ENCODE measurements at places on chromosomes 1 and 21.
A peak's percentile ranks its signal among the peaks of the same experiment; 100 is the strongest.

DNA sequence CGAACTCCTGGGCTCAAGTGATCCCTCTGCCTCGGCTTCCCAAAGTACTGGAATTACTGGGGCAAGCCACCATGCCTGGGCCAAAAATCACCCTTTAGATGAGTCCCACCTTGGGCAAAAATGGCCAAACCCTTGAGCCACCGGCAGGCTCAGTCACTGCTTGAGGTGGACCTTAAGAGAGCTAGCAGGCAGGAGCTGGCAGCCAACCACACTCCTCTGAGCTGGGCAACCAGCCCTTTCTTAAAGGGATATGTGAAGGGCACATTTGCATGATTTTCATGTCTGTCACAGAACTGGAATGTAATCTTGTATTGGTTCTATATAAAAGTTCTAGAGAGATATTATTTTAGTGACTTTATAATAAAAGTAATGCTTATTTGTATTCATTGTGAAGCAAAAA, 316.5 kb downstream of the PBX1 start:
- no peak for DNase-seq

DNA sequence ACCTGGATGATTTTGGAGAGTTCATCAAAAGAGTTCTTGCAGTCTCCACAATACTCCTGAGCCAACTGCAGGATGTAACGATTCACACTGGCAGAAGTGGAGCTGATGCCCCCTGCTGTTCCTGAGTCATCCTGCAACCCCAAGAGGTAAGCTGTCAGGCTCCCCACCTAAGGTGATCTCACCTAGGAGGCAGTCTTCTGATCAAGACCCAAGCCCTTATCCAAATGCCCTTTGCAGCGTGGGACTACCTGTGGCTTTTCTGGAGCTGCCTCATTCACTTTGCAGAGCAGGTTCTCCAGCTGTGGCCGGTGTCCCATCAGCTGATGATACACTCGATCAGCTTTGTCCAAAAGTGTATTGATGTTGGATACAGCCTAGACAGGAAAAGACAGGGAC, 96.4 kb downstream of the UBR4 start:
- no peak for DNase-seq

DNA sequence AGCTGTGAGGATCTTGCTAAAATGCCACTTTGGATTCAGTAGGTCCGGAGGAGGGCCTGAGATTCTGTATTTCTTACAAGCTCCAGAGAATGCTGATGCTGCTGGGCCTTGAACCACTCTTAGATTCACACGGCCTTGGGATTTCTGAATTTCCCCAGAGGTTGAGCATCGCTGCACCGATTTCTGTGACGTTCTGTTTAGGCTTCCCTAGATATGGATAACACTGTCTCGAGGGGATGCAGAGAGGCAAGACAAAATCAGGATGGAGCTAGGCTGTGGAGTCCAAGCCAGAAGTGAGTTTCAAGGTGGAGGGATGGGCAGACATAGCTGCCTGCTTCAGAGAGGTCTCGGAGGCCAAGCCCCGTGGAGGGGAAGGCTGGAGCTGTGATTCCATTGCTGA, 415.9 kb upstream of the PROX1 start:
- no peak for DNase-seq

DNA sequence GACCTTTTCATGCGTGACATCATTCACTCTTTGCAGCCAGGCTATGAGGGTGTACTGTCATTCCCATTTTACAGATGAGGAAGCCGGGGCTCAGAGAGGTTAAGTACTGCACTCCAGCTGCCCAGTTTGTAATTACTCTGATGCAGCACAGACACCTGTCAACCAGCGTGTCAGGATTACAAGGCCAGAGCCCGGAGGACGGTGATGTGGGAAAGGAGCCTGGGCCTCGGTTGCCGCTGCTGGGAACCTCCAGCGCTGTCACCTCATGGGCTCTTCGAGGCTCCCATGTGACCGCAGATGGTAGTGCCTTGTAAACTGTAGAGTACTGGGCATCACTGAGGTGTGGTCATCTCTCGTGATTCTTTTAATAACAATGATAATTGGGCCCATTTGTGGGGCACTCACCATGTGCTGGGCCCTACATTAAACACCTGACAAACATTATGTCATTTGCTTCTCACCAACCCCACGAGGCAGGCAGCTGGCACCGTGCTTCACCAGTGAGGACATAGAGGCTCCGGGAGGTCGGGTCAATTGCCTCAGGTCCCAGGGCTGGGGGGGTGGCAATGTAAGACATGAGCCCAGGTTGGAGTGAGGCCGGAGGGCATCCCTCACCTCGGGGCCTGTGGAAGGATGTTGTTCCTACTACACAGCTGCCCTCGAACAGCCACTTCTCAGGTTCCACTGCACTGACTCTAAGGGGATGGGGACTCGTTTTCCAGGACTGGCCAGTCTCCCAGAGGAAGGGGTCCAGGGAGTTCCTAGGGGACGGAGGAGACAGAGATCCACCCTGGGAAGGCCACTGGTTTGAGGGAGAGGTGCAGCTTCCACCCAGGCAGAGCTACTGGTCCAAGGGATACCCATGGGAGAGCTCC, 42.8 kb upstream of the PADI1 start:
- DNase-seq: no peak

DNA sequence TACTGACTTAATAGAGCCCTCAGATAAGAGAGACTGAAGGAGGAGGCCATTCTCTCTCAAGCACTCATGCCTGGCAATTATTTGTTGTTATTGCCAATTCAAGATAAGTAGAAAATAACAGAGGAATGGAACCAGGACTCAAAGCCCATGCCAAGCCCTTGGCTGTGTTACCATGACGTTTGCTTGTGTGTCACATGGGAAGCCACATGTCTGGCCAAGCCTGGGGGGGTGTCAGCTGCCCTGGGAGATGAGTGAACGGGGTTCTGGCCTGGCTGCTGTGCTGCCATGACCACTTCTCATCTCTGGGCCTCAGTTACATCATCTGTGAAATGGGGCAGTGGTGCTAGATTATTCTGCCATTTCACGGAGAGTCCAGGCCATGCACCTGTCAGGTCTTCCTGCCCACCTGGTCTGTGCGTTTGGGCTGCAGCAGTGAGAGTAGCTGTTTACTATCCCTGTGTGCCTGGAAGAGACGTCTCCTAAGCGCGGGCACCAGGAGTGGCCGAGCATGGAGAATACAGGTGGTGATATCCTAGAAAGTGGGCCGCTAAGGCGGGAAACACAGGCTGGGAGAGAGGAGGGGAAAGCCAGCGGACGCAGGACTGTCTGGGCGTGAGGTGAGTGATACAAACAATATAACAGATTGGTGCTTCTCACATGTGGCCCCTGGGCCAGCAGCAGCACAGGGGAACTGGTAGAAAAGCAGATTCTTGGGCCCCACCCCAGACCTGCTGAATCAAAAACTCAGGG, 67.8 kb downstream of the MAN1C1 start:
- no peak for DNase-seq

DNA sequence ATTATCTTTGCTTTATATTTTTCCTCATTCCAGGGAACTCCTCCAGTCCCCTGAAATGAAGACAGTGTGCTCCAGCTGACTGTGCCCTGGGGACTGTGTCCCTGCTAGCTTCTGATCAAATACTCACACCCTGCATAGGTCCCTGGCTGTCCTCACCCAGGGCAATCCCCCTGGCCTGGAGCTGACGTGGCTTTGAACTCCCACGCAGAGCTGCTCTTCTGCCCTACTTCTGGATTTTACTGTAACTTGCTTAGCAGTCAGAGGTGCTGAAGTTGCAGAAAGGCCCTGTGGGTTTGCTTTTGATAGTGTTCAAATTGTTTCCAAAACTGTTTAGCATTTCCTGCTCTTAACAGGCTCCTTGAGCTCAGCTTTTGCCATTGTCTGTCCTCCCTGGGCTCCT, 186.5 kb downstream of the FASLG start:
- no peak for DNase-seq

GRCh38 chr1:74160046-74160445, 37.9 kb downstream of the LRRIQ3 start:
- DNase-seq: no peak

DNA sequence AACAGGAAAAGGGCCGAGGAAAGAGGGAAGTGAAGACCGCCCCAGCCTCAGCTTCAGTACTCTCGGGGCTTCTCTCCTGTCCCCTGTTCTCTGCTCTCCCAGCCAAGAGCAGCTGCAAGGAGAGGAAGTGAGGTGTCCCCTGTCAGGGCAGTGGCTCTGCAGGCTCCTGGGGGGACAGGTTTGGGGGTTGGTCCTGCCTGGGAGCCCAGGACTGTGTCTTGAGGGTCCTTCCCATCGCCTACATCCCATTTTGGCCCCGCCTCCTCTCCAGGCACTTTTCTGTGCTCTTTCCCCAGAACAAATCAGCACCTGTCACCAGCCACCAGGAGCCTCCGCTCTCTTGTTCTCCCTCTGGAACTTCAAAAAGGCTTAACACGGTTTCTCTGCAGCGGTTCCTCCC, 82.6 kb downstream of the VWA5B1 start:
- no peak for DNase-seq

GRCh38 chr1:36947384-36947783, 86.9 kb downstream of the GRIK3 start:
- DNase-seq: no peak

DNA sequence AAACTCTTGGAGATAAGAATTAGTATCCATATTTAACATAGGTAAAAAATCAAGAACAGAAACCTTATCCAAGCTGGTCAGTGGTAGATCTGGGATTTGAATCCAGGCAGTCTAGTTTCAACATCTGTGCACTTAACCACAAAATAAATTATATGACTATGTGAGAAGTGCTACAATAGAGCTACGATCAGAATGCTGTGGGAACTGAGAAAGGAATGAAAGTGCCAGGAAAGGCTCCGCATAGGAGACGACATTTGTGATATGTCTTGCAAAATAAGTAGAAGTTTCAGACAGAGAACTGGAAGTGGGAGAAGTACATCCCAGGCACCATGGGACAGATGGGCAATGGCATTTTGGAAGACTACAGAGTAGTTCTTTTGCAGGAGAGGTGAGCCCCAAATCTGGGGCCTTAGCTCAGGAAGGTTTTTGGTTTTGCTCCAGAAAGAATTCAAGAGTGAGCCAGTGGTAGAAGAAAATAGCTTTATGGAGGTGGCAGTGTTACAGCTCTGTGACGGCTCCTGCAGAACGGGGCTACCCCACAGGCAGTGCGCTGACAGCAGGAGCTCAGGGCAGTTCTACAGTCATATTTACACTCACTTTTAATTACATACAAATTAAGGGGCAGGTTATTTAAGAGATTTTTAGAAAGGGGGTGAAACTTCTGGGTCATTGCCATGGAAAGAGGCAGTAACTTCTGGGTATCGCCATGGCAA, 25.5 kb upstream of the GJA5 start:
- DNase-seq: peak; percentile 18

- no peak for DNase-seq
These were observed 103.7 kb upstream of the CLDN14 start for GRCh38 chr21:36583591-36583990.

GRCh38 chr21:43268086-43268803, 99.4 kb downstream of the CRYAA start:
- no peak for DNase-seq

DNA sequence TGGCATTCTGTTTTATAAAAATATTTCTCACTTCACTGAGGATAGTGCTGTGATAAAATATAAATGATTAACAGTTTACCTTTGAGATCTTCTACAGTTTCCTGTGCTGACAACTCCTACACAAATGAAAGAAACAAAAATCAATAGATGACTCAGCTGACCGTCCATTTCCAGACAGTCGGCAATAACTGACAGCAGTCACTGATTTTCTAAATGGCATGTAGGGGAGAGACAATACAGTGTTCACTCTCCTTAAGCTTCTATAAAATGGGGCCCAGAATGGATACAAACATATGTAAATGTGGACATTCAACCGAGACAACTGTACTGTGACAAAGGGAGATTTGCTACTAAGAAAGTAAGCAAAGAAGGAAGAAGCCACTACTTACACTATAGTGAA, 34.3 kb downstream of the PCNX2 start:
- DNase-seq: no peak

DNA sequence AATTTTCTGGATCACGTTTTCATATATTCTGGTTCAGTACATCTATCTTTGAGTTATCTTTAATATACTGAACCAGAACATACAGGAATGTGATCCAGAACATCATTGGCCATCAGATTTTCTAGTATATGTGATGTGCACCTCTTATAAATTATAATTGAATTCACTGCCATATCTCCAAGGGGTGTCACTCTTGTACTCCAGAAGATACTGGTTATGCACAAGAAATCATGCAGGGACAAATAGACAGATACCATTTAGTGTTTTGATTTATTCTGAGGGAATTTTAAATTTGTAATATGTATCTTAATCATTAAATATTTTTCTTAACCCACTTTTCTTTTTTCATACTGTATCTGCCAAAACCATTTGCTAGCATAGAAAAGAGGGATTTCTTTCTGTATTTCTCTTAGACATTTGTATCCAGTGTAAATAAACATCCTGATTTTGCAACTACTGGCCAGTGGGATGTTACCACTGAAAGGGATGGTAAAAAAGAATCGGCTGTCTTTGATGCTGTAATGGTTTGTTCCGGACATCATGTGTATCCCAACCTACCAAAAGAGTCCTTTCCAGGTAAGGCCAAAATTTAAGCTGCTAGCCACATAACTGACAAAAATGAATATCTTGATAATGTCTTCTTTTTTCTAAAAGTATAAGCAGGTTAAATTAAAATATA, 16.7 kb downstream of the FMO3 start:
- DNase-seq: no peak
